ENCODE measurements at places on chromosomes 6 and 20. TPM values are rescaled to one million over a fixed set of nuclear protein-coding genes. Genes with fewer than 3 reads are reported as not detected.

MMP24OS gene
- total RNA-seq: 83.8 TPM

TBC1D32 gene
- 15.8 TPM for total RNA-seq

APOM gene
- total RNA-seq: 1.8 TPM

ZBP1 gene
- total RNA-seq: not detected

NOX3 gene
- total RNA-seq: not detected

ANGPT4 gene
- total RNA-seq: not detected

CDKAL1 gene
- 14.5 TPM for total RNA-seq

FAM120B gene
- total RNA-seq: 38.0 TPM

CTCFL gene
- total RNA-seq: 0.05 TPM

DPPA5 gene
- total RNA-seq: not detected

FAM83D gene
- total RNA-seq: 30.9 TPM

CLVS2 gene
- total RNA-seq: 1.1 TPM

RAB23 gene
- total RNA-seq: 25.5 TPM

EYS gene
- not detected for total RNA-seq

ZSWIM3 gene
- 3.6 TPM for total RNA-seq

MRAP2 gene
- total RNA-seq: 2.5 TPM

MYLIP gene
- 12.7 TPM for total RNA-seq

OR2H2 gene
- total RNA-seq: not detected

IER3 gene
- total RNA-seq: 106 TPM

UQCC2 gene
- total RNA-seq: 135 TPM

APCDD1L gene
- total RNA-seq: 0.62 TPM

SLCO4A1 gene
- 167 TPM for total RNA-seq

KHDC1L gene
- total RNA-seq: not detected

GPR6 gene
- total RNA-seq: not detected

KIAA1755 gene
- total RNA-seq: 0.08 TPM

C20orf144 gene
- total RNA-seq: not detected

CGAS gene
- 38.4 TPM for total RNA-seq

VSTM2L gene
- total RNA-seq: 16.0 TPM

CYP24A1 gene
- 3.0 TPM for total RNA-seq

HLA-F gene
- total RNA-seq: 7.5 TPM

TPBG gene
- 84.1 TPM for total RNA-seq

NKAIN4 gene
- 5.5 TPM for total RNA-seq

CLIC1 gene
- 583 TPM for total RNA-seq

PRICKLE4 gene
- total RNA-seq: 1.6 TPM

MYL9 gene
- total RNA-seq: 107 TPM

NCOA7 gene
- total RNA-seq: 37.3 TPM

EFCAB8 gene
- total RNA-seq: 1.1 TPM

ZSCAN12 gene
- 3.2 TPM for total RNA-seq

CCN5 gene
- total RNA-seq: 15.2 TPM

SPATS1 gene
- not detected for total RNA-seq

Data from Panc1 (cell line).